Activated naive CD4-positive, alpha-beta T cell treated with anti-CD3 and anti-CD28 coated beads, Interleukin-2, amount 10 ng/mL, durations not matched to agents 7 days and 5 days (primary cell): ENCODE measurements at places on chromosomes 2 and 18.

GRCh38 chr18:9429662-9429993, 45.7 kb upstream of the RALBP1 start:
- H3K4me3 ChIP-seq = no peak overlapping the region
- H3K27ac ChIP-seq = no peak overlapping the region
- no peaks in the 10 kb centered on the region for H3K36me3 ChIP-seq
- no peaks in the 10 kb centered on the region for H3K4me1 ChIP-seq
- no peak for DNase-seq

GRCh38 chr2:6824962-6825361, 40.7 kb downstream of the CMPK2 start:
- peaks cover 11% of the 10 kb centered on the region for H3K27me3 ChIP-seq
- peaks cover 12% of the 10 kb centered on the region for H3K4me1 ChIP-seq
- H3K27ac ChIP-seq = no peak overlapping the region
- peaks cover 3% of the 10 kb centered on the region for H3K36me3 ChIP-seq
- H3K4me3 ChIP-seq = no peak overlapping the region

- no peak overlapping the region for H3K4me3 ChIP-seq
- no peak overlapping the region for H3K27ac ChIP-seq
- no peak for DNase-seq
- no peaks in the 10 kb centered on the region for H3K36me3 ChIP-seq
- H3K27me3 ChIP-seq = peaks cover 36% of the 10 kb centered on the region
- H3K4me1 ChIP-seq = peaks cover 4% of the 10 kb centered on the region
Measured at GRCh38 chr2:8694737-8695136, 12.9 kb downstream of the ID2 start.

- no peaks in the 10 kb centered on the region for H3K36me3 ChIP-seq
- peaks cover 16% of the 10 kb centered on the region for H3K27me3 ChIP-seq
- no peak for DNase-seq
- no peak overlapping the region for H3K4me3 ChIP-seq
- H3K4me1 ChIP-seq = peaks cover 8% of the 10 kb centered on the region
Measured at GRCh38 chr2:172357442-172357841, 69.9 kb upstream of the ITGA6 start.

DNA sequence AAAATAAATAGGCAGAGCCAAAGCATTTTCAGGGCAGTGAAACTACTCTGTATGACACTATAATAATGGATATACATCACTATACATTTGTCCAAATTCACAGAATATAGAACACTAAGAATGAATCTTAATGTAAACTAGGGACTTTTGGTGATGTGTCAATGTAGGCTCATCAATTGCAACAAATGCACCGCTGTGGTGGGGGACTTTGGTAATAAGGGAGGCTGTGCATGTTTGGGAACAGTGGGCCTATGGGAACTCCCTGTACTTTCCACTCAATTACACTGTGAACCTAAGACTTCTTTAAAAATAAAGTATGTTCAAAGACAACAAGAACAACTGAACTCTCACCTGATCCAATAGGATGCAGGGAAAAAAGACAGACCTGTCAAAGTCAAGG, 220.7 kb downstream of the CMPK2 start:
- peaks cover 3% of the 10 kb centered on the region for H3K27me3 ChIP-seq
- no peaks in the 10 kb centered on the region for H3K4me1 ChIP-seq
- no peak overlapping the region for H3K27ac ChIP-seq
- no peak overlapping the region for H3K4me3 ChIP-seq
- DNase-seq = no peak

GRCh38 chr2:68969736-68970490, 4.5 kb upstream of the GKN1 start:
- H3K4me1 ChIP-seq = no peaks in the 10 kb centered on the region
- H3K36me3 ChIP-seq = no peaks in the 10 kb centered on the region
- DNase-seq = no peak
- H3K27me3 ChIP-seq = peaks cover 26% of the 10 kb centered on the region
- no peak overlapping the region for H3K4me3 ChIP-seq

DNA sequence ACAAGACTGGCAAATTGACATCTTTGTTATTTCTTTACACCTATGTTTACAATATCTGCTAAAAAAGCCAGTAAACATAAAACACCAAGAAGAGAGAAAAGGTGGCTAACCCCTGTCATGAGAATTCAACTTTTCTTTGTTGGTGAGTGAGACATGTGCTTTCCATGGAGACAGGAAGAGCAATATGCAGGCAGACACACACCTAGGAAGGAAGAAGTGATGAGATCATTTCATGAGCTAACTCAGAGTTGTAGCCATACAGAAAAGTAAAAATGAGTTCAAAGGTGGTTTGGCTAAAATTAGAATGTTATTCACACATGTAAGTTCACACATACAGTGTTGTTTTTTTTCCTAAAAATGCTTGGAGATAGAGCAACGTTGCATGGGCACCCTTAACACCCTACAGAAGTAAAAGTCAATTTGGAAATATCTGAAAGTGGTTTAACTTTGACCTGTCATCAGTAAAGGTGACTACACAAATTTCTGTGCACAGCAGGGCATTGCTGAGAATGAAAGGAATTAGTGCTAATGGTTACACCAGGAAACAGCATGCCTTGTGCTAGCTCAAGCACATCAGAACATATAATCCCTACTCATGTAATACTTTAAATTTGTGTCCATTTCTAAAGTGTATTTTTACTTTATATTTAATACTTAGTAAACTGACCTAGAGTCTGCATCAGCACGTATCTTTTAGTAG, 557.6 kb downstream of the CBLN2 start:
- H3K27ac ChIP-seq = no peak overlapping the region
- H3K27me3 ChIP-seq = no peaks in the 10 kb centered on the region
- no peak for DNase-seq
- H3K4me3 ChIP-seq = no peak overlapping the region
